Stimulated activated CD4-positive, alpha-beta T cell treated with anti-CD3 and anti-CD28 coated beads, Interleukin-15, amount 100 ng/mL, for 48 hours (primary cell): ENCODE measurements at places on chromosomes 7 and 10.

DNA sequence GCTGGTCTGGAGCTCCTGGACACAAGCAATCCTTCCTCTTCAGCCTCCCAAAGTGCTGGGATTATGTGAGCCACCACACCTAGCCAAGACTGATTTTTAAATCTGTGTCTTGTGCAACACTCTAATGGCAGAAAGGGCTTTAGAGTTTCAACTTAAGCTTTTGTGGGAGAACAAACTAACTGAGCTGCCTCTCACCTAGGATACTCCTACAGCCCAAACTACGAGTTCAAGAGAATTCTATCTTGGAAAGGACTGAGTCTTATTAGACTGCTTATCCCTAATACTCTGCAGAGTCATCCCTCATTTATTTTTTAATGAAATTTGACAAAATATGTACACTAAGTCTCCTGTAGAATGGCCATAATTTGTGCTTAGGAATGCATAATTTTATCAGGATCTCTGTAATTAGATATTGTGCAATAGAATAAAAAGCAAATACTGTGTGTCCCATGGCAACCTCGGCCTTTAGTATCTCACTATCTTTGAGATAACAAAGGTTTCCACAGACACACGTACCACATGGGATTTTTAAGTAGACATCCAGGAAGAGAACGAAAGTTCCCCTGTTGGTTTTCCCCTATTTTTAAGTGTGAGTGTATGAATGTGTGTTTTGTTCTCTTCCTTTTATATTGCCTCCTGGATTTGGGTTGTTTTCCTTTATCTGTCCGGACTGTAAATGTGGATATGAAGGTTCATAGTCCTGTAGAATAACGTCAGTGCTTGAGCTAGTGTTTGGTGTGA lies 199.4 kb upstream of the TCF7L2 start:
- no peak for DNase-seq

DNA sequence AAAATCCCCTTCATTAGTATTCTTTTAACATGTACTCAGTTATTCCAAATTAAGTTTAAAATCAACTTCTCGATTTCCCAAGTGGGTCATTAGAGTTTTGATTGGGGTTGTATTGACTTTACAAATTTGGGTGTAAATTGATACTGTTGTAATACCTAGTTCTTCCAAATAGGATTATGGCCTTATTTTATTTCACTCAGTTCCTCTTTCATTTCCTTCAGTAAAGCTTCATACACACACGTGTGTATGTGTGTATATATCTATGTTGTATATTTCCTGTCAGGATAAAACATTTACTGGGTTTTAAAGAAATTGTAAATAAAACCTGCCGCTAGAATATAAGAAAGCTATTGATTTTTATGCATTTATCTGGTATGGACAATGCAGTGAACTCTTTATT lies 15.9 kb downstream of the YME1L1 start:
- DNase-seq: no peak

GRCh38 chr10:109956454-109957091 lies 33.3 kb upstream of the XPNPEP1 start:
- no peak for DNase-seq

DNA sequence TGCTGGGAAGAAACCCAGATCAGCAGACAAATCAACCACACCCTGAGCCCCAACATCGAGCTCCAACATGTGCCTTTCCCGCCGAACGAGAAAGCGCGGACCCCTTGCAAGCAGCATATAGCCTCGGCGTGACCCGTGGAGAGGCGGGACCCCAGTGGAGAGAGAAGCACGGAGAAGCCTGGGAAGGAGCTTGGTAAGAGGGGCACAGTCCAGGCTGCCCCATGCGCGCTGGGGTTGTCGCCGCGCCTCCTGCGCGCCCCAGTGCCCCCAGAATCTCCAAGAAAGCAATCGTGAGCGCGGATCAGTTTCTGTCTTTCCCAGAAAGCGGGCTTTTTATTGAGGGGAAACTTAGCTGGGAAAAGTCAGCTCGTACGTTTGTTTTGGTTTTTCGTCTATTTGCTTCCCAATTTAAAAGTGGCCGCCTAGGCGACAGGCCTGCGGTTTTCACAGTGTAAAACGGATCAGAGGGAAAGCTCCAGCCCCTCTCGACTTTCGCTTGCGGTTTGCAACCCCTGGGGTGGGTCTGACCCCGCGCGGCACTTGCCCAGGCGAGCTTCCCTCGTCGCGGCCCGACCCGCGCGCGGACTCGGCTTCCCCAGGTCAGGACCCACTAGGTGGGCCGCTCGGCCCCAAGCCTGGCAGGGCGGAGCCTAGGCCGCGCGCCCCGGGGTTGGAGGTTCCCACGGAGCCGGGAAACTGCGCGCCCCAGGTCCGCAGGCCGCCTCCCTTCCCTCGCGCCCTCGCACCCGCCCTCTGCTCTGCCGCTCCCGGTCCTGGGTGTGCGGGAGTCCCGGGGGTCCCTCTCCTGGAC lies 31.1 kb downstream of the SKIDA1 start:
- no peak for DNase-seq

- no peak for DNase-seq
Observed at GRCh38 chr7:78635026-78635793, 818.3 kb downstream of the MAGI2 start.

DNA sequence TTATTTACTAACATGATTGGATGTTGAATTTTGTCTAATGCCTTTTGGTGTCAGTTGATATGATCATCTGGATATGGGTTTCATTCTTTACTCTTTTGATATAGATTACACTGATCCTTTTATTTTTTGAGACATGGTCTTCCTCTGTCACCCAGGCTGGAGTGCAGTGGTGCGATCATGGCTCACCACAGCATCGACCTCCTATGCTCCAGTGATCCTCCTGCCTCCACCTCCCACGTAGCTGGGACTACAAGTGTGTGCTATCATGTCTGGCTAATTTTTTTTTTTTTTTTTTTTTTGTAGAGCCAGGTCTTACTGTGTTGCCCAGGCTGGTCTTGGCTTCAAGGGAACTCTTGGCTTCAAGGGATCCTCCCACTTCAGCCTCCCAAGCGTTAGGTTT lies 27.1 kb downstream of the BMS1 start:
- DNase-seq: no peak
